ENCODE measurements at places on chromosomes 2 and 18. TPM values are rescaled to one million over a fixed set of nuclear protein-coding genes. Genes with fewer than 3 reads are reported as not detected.

The TMEM200C gene
- total RNA-seq, result 0.31 TPM

The ZNF514 gene
- total RNA-seq, result 21.8 TPM

The ONECUT2 gene
- total RNA-seq, result 0.22 TPM

The CEBPZOS gene
- 38.3 TPM for total RNA-seq

The PAX3 gene
- total RNA-seq, result not detected

The WNT10A gene
- 10.2 TPM for total RNA-seq

DNA sequence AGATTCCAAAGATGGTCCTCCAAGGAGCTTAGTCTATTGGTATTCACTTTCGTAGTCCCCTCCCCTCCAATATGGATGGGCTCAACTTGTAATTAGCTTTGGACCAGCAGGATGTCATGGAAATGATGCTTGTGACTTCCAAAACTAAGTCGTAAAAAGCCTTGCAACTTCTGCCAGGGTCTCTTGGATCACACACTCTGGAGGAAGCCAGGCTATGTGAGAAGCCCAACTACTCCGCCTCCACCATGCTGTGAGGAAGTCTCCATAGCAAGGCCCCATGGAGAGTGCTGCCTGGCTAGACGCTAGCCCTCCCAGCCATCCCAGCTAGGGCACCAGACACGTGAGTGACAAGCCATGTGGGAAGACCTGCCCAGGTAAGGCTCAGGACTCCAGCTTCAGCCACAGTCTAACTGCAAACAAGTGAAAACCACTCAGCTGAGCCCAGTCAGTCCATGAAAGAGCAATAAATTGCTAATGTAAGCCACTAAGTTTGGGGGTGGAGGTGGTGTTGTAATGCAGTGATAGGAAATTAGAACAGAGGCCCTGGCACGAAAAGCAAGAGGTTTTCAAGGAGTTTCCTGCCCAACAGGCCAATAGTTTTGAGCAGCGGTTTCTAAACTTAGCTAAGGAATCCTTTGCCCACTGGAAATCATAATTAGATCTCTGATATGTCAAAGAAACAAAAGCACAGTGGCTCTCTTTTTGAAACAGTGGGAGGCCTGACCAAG, 77.5 kb upstream of the GLI2 start:
- no peaks in the 10 kb centered on the region for H3K4me1 ChIP-seq
- H3K27me3 ChIP-seq, result peaks cover 5% of the 10 kb centered on the region
- H3K36me3 ChIP-seq, result no peaks in the 10 kb centered on the region

GRCh38 chr2:20108655-20109396, 57.4 kb upstream of the LAPTM4A start:
- no peak overlapping the region for H3K4me3 ChIP-seq
- no peaks in the 10 kb centered on the region for H3K36me3 ChIP-seq
- H3K27me3 ChIP-seq, result no peaks in the 10 kb centered on the region
- H3K27ac ChIP-seq, result no peak overlapping the region
- no peaks in the 10 kb centered on the region for H3K4me1 ChIP-seq

GRCh38 chr18:63890950-63891304, 3.4 kb downstream of the SERPINB2 start:
- no peaks in the 10 kb centered on the region for H3K36me3 ChIP-seq
- H3K27me3 ChIP-seq, result no peaks in the 10 kb centered on the region
- H3K27ac ChIP-seq, result no peak overlapping the region
- H3K4me3 ChIP-seq, result no peak overlapping the region

DNA sequence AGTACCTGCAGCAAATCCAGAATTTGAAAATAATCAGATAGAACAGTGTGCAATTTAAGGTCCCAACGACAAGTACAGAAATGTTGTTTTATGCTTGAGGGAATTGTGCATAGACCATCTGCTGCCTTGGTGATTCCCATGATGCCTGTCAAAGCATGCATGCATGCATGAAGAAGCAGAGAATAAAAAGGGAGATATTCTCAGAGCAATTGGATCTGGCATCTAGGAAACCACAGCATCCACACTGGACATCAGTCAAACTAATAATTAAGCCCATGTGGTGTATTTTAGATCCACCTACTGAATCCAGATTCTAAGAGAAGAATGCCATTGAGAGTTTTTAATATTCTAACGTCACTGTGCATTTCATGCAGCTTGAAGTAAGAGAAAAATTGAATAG, 361.2 kb downstream of the FSIP2 start:
- H3K4me3 ChIP-seq, result no peak overlapping the region
- no peaks in the 10 kb centered on the region for H3K36me3 ChIP-seq
- no peaks in the 10 kb centered on the region for H3K27me3 ChIP-seq
- H3K27ac ChIP-seq, result no peak overlapping the region

DNA sequence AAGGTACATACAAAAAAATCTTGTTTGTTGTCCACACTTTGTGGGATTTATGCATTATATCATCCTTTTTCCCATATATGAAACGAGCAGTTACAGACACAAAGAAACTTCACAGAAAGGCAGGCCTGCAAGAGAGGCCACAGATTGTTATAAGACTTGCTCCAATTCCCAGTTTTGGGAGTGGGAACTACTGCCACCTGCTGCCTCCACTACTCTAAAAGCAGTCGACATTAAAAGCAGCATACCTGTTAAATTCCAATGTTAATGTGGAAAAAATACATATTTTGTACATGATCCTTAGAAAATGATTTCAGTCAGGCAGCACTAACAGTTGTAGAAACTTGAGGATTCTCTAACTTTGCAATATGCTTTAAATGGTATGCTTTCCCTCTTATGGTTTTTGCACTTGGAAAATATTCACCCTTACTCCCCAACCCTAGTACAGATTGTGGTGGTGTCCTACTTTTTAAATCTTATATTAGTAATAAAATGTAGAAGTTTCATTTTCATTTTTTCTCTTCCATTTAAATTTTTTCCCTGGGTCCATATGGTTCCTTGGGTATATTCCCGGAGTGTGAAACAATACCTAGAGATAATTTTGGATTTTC, 37.9 kb downstream of the SLC38A11 start:
- peak overlapping the region; percentile 33 for H3K27ac ChIP-seq
- H3K27me3 ChIP-seq, result no peaks in the 10 kb centered on the region
- H3K36me3 ChIP-seq, result no peaks in the 10 kb centered on the region
- peaks cover 24% of the 10 kb centered on the region for H3K4me1 ChIP-seq
- no peak overlapping the region for H3K4me3 ChIP-seq

DNA sequence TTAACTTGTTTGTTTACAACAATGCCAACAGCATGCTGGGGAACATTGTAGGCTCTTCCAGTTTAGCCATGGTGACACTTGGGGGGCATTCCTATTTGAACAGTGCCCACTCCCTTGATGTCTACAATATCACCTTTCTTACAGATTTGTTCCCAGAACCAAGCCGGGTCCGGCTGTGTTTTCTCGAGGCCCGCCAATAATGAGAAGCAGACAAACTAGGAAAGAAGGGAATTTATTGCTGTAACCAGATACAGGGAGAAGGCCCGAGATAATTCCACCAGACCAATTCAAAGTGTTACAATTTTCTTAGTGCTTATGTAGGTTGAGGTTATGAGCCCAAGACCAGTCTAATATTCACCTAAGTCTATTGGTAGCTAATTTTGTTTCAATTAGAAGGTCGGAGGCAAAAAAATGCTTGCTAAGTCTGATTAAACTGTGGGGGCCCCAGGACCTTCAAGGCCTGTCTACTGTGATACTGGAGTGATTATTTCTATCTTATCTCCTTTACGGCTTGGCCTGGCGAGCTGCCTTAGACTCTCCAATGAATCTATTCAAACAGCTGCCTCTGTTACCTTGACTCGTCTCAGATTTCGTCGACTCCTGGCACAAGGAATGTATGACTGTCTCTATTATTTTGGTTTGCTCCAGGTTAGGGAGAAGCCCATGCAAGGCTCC, 59.1 kb upstream of the PSME4 start:
- no peaks in the 10 kb centered on the region for H3K4me1 ChIP-seq
- no peaks in the 10 kb centered on the region for H3K36me3 ChIP-seq
- DNase-seq, result peak; percentile 55
- no peak overlapping the region for H3K4me3 ChIP-seq
- no peaks in the 10 kb centered on the region for H3K27me3 ChIP-seq
- no peak overlapping the region for H3K27ac ChIP-seq

DNA sequence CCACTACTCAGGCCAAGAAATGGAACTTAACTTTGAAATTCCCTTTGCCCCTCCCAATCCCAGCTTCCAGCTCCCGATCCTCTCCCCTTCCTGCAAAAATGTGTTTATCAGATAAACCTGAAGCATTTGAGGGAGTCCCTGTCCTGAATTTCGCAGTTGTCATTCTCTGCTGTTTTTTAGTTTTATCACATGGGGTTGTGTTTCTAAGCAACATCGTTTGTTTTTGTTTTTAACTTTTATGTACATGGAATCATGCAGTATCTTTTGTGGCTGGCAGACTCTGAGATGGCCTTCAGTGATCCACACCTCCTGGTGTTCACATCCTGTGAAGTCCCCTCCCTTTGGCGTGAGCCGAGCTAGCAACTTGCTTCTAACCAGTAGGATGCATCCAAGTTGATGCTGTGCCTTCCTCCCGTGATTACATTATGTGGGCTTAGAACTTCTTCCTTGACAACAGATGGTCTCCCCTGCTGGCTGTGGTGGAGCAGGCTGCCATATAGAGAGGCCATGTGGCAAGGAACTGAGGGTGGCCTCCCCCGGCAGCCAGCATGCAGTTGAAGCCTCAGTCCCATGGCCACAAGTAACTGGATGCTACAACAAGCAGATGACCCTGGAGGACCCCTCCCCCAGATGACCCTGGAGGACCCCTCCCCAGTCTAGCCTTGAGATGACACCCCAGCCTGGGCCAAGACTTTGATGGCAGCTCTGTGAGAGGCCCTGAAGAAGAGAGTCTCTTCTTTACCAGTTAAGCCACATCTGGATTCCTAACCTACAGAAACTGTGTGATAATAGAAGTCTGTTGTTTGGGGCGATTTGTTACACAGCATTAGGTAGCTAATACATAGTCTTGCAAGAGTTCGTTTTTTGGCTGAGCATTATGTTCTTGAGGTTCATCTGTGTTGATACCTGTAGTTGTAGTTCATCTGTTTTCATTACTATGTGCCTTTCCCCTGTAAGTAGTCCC, 27.7 kb downstream of the SH3BP4 start:
- DNase-seq, result no peak
- H3K4me3 ChIP-seq, result no peak overlapping the region
- no peaks in the 10 kb centered on the region for H3K36me3 ChIP-seq
- H3K4me1 ChIP-seq, result peaks cover 63% of the 10 kb centered on the region
- peak overlapping the region; percentile 86 for H3K27ac ChIP-seq
